ENCODE measurements at places on chromosomes 5 and 9.
A peak's percentile ranks its signal among the peaks of the same experiment; 100 is the strongest.

DNA sequence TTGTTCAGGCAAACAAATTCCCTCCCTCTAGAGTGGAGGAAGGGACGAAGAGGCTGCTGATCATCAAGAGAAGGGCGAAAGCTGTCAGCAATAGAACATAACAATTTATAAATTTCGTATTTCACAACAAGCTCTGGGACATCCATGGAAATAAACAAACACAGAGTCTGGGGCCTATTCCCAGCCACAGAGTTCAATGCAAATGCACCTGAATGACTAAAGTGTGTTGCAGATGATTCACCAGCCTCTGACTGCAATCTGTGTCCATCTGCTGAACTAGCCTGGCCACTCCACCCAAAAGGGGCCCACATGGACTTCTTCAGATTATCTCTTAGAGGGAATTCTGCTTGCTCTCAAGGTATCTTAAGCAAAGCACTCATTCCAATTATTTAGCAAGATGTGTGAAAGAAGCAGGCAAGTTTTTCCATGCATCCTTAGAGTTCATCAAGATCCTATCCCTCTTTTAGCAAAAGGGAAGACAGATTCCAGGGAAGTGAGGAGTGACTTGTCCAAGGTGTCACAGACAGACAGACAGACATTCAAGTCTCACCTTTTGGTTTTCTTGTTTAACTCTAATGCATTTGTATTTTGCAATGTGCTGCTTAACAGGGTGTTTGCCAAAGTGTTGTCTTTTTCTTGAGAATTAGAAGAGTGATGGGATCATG is 307.8 kb upstream of the PAPPA start:
- no peak for DNase-seq

DNA sequence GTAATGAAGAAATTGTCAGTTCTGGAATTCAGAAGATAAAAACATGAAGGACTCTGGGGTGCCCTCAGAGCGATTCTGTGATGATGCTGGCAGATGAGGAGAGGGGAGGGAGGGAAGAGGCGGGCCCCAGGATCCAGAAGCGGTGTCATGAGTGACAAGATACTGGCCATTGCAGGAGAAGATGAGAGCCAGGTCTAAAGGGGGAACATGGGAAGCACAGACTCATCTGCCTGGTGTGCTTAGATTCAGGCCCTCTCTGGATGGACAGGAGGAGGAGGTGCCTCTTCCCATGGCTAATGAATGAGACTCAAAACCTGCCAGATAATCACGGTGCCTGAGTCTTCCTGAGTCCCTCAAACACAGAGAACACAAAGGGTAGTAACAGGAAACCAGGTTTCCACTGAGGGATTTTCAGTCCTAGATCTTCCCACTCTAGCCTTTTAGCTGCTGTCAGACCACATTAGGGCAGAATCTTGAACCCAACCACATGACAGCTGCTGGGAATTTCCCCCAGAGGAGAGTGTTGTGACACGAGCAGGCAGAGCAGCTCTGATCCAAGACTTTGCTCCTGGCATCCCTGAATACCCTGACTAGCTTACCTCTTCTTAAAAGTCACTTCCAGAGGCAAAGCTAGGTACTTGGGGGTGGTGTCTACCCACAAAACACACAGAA is 28.2 kb upstream of the HSPA9 start:
- DNase-seq, result no peak

DNA sequence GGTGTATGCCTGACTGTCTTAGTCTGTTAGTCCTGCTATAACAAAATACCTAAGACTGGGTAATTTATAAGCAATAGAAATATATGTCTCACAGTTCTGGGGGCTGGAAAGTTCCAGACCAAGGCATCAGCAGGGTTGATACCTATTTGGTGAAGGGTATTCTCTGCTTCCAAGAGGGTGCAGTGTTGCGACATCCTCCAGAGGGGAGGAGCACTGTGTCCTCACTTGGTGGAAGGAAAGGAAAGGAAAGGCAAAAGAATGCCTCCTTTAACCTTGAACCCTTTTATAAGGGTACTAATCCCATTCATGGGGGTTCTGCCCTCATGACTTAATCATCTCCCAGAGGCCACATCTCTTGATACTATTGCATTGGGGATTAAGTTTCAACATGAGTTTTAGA is 42.0 kb upstream of the SLC24A2 start:
- DNase-seq, result no peak

DNA sequence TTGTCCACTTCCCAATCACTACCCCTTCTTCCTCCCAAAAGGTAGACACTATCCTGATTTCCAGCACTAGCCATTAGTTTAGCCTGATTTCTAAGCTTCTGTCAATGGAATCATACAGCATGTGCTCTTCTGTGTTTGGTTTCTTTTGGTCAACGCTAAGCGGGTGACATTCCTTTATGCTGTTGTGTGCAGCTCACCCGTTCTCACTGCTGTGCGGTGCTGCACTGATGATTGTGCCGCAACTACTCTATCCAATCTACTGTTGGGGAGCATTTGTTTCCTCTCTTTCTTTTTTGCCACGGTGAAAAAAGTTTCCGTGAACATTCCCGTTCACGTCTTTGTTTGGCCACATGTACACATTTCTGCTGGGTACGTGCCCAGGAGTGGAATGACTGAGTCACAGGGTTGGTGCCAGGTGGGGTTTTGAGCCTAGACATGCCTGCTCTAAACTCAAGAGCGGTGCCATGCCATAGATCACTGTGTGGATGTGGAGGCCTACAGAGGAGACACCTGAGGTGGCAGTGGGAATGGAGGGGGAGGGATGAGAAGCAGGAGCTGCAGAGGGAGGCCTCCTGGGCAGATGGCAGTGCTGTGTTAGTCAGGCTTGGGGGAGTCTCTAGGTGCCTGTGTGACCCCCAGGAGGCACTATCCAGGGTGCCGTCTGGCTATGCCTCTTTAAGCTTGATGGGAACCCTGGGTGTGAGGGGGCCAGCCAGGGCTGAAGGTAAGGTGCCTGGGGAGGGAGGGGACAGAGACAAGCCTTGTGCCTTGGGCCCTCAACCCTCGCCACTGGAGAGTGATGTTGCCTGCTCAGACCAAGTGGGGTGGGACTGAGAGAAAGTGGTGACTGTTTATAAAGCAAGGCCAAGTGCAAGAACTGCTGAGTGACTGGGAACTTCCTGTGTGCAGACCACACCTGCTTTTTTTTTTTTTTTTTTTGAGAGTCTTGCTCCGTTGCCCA is 11.4 kb upstream of the ANKRD33B start:
- no peak for DNase-seq

GRCh38 chr5:172336676-172337285 is 53.2 kb upstream of the UBTD2 start:
- no peak for DNase-seq

DNA sequence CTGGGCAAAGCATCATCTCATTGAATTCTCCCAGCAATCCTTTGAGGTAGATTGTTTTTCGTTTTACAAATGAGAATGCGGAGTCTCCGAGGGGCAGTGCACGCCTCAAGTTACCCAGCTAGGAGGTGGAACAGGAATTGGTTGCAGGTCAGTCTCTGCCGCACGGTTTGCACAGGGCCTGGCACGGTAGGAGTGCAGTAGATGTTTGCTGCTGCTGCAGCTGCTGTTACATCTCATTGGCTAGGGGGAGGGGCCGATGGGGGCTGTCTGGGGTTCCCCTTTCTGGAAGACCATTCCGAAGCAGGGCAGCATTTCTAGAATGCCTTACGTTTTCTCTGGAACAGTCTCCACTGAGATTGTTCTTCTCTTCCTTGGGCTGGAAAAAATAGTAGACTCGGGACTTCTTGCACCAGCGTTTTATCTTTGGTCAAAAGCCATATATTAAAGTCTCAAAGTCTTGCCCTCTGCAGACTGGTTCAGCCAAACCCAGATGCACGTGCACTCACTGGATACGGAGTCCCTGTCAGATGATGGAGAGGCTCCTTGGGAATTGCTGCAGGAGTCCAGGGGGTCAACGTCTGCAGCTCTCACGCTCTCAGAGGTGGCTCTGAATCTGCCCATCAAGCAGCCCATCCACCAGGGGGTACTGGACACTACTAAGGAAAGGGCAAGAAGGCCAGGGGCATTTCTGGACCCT is 1.2 kb downstream of the USP20 start:
- peak; percentile 53 for DNase-seq

GRCh38 chr5:148791334-148791667 is 35.1 kb upstream of the ADRB2 start:
- DNase-seq, result no peak

DNA sequence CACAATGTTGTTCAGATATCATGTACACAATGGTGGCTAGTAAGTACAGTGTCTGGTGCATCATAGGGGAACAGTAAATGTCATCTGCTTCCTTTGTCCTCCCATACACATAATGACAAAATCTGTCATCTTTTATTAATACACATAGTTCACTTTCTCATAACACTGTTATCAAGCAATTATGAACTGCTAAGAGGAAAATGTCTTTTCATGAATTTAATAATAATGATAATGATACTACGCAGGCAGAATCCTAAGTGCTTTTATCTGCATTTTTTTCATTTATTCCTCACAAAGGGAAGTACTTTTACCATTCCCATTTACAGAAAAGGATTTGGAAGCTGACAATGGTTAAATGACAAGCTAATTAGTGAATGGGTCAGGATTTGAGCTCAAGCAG is 35.7 kb downstream of the DPYSL3 start:
- DNase-seq, result no peak

- no peak for DNase-seq
Measured at GRCh38 chr5:157562111-157562581, 13.4 kb downstream of the ADAM19 start.

GRCh38 chr5:156456857-156457256 is 129.9 kb downstream of the SGCD start:
- no peak for DNase-seq

DNA sequence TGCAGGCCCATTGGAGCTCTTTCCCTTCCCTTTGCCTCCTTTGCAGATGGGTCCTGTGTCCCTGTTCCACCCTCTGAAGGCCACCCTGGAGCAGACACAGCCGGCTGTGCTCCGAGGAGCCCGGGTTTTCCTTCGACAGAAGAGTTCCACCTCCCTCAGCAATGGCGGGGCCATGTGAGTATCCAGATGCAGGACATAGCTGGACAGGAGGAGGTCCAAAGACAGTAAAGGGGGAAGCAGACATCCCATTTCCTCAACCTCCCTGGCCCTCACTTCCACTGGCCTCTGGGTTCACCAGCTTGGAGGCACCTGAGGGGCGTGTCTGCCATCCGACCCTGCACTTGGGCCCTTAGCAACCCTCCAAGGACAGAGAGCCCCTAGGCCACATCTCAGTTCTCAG is 237.9 kb downstream of the CACNA1B start:
- DNase-seq, result no peak

DNA sequence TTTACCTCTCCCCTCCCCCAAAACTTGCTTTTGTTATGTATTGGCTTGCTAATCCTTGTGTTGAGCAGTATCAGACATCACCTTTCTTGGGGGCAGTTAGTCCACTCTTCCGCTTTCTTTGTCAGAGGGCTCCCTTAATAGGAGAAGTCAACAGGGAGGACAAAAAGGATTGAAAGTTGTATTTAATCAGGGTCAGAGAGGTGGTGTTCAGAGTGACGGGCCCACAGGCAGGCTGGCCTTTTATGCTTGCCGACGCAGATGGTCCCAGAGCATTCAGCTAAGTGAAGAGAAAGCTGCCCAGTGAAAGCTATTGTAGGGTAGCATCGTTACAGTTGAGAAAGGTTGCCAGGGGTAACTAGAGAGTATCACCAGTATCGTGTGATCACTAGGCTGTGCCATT is 131.1 kb downstream of the ZCCHC7 start:
- DNase-seq, result no peak

DNA sequence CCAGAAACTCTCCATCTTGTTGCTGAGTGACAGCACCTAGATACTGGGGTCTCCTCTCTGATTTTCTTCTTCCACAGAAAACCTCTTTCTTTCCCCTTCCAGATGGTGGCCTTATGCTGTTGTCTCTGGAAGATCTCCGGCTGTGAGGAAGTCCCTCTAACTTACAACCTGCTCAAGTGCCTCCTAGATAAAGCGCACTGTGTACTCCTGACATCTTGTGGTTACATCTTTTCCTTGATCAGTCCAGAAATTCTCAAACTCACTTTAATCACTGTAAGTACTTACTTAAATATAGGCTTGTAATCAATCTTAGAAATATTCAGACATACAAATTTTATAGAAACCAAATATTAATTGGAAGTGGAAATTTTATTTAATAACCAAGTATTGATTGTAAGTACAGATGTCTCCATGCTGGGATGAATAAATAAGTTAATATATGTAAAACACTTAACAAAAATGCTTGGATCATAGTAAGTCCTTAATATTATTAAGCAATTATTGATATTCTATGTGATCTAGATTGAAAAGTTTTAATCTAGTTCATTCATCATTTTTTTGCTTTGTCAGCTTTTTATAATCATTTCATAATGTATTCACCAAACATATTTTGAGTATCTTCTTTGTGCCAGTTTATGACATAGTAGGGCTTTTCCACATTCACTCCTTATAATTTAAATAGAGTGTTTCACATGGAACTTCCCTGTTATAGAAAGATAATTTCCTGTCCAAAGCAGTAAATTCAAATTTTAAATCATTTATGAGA is 1381.4 kb upstream of the CDH6 start:
- DNase-seq, result no peak

GRCh38 chr5:114988096-114988495 is 181.6 kb downstream of the TRIM36 start:
- no peak for DNase-seq

DNA sequence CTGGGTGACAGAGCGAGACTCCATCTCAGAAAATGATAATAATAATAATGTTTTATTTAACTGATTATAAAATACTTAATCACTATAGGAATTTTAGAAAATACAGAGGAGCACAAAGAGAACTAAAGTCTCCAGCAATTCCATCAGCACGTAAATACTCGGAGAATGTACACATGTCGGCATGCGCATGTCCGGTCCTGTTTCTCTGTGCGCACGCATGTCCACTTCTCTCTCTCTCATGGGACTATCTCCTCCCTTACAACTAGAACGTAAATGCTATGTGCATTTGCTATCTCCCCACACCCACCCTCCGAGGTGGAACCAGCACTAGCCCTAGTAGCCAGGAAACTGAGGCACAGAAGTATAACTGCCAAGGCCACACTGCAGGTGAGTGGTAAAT is 19.0 kb downstream of the CCNJL start:
- no peak for DNase-seq

- no peak for DNase-seq
Measured at GRCh38 chr5:65883461-65883860, 42.9 kb upstream of the ERBIN start.

- DNase-seq, result no peak
Measured at GRCh38 chr5:149757197-149757947, 27.3 kb downstream of the PPARGC1B start.

Data from activated CD4-positive, alpha-beta T cell treated with anti-CD3 and anti-CD28 coated beads, Interleukin-2, amount 50 U/mL, for 1 hour (primary cell).